Fibroblast of lung (primary cell): ENCODE measurements at places on chromosomes 16 and 17.

DNA sequence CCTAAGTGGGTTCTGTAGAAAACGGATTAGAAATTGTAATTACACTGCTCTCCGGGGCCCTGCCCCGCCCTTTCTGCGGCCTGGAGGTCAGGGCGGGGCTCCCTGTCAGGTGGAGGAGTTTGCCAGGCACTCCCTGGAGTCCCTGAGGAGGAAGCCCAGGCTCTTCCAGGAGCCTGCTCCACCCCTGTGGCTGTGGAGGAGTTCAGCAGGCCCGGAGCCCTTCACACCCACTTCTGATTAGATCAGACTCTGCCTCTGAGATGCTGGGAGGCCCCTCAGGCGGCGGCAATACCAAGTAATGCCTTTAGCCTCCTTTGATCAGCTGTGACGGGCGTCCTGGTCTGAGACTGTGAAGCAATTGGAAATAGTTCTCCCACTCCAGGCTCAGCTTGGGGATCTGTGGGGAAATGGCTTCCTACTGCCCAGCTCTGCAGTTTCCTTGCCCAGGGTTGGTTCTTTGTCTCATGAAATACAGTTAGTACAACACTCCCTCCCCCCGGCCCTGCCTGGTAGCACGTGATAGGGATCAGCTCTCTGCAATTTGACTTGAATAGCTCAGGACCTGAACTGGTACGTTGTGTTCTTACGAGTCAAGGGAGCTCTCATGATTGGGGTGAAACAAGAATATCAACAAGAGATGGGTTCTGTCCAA, 22.3 kb downstream of the BAIAP2 start:
- DNase-seq = no peak

GRCh38 chr17:29561554-29562517, 5.0 kb downstream of the ABHD15 start:
- DNase-seq = no peak

DNA sequence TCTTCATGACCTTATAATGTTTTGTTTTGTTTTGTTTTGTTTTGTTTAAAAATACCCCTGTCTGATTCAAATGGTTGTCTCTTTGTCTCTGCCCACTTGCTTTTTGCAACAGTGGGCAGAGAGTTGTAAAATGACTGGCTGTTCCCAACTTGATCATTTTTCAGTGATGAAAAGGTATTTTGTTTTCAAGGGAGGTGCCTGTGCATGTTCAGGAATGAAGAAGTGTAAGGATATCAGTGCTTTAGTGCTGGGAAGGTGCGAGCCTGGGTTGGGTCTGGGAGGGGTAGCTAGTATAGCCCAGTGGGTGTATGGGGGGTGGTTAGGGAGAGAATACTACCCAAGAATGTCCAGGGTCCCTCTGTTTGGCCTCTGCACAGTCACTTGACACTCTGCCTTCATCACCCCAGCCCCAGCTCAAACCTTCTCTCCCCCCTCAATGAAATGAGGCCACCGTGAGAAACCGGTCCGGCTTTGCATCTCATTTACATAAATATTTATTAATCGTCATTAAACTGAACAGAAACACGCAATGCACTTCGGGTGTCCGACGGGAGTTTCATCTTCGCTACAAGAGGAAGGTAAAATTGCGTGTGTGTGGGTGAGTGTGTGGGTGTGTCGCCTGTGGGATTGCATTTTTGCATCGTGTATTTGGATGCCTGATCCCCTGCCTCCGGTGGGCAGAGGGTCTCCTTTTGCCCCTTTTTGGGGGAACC, 4.3 kb downstream of the NEUROD2 start:
- DNase-seq = no peak

- no peak for DNase-seq
Observed at GRCh38 chr16:24741862-24742261, 12.4 kb downstream of the TNRC6A start.

DNA sequence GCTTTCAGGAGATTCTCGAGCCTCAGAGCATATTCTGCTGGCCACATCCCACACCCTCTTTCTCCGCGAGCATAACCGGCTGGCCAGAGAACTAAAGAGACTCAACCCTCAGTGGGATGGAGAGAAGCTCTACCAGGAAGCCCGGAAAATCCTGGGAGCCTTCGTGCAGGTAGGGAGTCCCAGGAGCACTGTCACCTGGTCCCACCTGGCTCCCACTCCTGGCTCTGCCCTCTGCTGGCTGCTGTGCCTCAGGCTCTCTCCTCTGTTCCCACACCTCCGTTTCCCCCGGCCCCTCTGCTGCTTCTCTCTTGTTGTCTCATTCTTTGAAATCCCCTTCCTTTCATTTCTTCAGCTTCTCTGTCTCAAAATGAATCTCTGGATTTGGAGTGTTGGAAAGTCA, 16.4 kb downstream of the LPO start:
- no peak for DNase-seq

- DNase-seq = no peak
Observed at GRCh38 chr16:89078172-89078571, 15.5 kb upstream of the ACSF3 start.

DNA sequence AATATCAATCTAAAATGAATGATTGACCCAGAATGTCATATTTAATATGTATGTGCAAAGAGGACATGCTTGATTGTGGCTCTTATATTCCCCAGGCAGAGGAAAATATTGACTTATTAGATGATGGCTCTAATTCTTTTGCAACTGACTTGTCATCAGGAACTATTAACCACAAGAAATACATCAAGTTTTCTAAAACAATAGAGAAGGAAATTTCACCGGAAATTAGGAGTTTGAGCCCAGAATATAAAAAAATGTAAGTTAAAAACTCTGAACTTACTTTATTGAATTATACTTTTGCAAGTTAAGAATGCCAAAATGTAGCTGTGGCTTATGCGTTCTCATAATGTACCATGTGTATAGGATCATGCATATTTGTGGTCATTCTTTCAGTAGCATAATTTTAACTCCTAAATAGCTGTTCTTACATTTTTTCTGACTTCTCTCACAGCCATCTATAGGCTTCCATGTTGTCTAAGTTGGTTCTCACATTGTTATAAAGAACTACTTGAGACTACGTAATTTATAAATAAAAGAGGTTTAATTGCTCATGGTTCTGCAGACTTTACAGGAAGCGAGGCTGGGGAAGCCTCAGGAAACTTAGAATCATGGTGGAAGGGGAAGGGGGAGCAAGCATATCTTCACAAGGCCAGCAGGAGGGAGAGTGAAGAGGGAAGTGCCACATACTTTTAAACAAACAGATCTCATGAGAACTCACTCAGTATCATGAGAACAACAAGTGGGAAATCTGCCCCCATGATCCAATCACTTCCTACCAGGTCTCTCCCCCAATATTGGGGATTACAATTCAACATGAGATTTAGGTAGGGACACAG, 11.6 kb downstream of the EFCAB13 start:
- no peak for DNase-seq

DNA sequence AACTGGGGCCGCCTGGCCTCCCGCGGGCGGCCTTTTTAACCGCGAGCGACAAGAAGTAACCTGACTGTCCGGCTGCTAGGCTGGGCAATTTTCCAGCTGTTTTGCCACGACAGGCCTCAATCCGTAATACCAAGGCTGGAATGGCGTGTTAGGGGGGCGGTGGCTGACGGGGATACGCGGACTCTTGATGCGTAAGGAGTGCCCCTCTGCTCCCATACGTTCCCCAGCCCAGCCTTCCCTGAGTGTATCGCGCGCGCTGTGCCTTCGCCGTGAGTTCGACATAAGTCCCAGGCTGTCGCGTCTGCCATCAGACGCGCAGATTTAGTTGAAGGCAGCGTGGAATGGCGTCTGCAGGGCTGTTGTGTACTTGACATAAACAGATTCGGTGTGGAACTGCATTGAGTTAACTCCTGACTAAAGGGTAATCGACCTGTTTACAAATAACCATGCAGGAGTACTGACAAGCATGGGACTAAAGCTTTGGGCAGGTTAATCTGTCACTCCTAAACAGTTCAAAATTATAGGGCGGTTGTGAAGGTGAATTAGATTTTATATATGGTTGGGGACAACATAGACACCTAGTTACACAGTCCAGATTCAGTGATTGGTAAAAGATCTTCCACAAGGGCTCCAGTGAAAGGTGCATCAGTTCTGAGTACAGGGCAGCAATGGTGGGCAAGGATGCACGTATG, 16.6 kb upstream of the ERN1 start:
- peak; percentile 83 for DNase-seq

DNA sequence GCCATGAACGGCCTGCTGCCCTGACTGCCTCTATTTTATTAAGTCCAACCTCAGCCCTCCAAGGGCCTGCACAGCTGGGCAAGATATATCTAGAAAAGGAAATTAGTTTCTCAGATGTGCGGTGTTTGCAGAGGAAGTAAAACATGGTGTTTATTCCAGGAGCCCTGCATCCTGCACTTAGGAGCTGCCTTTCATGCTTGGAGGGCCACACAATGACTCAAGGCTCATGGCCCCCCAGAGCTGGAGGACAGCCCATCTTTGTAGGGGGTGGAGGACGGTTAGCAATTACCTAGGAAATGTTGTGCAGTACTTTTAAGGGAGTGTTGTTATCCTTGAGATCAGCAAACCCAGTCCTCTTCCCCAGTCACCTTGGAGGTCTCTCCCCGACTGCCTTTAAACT, 80.5 kb downstream of the COPRS start:
- DNase-seq = peak; percentile 21

DNA sequence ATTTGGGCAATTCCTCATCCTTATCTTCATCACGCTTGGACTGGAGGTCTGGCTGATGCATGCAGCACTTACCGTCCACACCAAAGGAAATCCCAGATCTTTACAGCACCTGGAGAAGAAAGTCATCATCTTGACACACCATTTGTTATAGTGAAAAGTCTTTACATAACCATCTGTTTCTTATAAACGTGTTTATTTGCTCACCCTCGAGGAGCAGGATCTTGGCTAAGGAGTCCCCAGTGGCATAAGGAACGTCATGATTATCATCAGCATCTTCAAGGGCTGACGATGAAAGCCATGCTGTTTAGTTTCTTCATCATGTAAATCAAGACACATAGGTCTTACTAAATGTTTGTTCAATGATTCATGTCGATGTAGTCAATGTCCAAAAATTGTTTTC, 248.8 kb upstream of the ELAC2 start:
- DNase-seq = no peak

GRCh38 chr16:71230122-71230845, at the start of gene HYDIN:
TSS of gene HYDIN (minus strand) at chr16:71230722. CDS start at chr16:71186895, 43,827 bp downstream.
- DNase-seq = peak; percentile 37

DNA sequence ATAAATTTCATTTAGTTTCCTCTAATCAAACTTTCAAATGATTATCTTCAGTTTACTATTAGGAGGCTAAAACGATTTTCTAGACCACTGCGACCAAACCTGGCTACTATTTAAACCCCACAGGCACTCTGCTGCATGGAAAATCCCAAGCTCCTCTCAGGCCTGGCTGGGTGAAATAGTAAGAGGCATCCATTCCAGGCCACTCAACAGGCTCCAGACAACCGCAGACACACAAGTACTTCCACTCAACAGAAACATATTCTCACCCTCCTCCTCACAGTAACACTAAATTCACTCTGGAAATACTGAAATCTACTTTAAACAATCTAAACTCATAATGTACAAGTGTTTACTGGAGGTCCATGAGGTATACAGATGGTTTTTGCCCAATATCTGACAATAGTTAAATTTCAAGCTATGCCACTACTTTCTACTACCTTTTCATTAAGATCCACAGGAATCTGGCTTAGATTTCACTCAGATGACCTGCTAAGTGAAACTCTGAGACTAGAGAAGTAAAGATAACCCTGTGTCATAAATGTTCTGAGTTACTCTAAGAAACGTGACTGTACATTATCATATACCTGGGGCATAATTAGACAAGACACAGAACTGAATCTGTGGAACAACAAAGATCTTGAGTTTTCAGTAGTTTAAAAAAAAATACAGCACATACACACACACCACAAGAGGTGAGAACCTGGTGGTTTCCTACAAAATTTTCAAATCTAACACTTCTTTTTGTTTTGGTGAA, 10.4 kb downstream of the VPS53 start:
- no peak for DNase-seq

DNA sequence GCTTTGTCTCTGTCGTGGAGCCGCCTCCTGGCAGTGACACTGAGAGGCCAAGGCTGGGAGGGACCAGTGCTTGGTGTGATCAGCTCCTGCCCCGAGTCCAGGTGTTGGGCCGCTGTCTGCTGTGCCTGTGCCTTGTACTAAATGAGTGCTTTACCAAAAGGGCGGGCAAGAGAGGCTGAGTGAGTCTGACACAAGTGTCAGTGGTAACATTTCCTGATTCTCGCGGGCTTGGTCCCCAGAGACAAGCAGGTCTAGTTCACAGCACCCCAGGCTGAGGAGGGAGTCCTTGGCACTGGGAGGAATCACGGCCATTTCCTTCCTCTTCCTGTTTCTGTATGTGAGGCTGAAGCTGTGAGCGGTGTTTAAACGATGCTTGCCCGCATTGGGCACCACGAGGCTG, 30.2 kb downstream of the PLD6 start:
- no peak for DNase-seq

DNA sequence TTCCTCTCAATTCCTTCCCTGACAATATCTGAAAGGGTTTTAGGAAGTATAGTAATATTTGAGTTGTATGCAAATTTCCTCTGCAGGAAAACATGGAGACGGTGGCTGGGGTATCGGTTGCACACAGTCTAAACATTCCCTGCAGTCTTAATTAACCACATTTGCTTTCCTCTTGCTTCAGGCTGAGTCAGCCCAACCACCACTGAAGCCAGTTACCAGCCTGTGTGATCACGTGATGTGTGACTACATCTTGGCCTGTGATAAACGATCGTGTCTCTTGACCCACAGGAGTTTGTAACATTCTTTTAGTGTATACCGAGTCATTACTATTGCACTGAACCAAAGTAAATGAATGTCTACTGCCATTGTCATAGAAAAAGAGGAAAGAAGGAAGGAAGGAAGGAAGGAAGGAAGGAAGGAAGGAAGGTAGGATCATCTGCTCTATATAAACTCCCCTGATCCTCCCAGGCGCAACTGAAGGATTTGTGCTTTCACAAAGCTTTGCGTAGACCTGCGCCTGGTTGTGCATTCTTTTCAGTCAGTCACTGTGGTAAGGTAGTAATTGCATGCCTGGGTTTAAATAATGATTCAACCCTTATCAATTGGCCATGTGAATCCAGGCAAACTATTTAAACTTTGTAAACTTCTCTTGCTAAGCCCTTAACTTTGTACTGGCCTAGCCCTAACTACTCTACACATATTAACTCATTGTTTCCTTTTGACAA, 280.6 kb upstream of the SALL1 start:
- DNase-seq = peak; percentile 100

- DNase-seq = no peak
Observed at GRCh38 chr17:45732926-45733505, 51.1 kb upstream of the CRHR1 start.
